ENCODE measurements at places on chromosomes 3 and 15.

- no peak for DNase-seq
Measured at GRCh38 chr3:172329070-172329469, 119.2 kb downstream of the GHSR start.

DNA sequence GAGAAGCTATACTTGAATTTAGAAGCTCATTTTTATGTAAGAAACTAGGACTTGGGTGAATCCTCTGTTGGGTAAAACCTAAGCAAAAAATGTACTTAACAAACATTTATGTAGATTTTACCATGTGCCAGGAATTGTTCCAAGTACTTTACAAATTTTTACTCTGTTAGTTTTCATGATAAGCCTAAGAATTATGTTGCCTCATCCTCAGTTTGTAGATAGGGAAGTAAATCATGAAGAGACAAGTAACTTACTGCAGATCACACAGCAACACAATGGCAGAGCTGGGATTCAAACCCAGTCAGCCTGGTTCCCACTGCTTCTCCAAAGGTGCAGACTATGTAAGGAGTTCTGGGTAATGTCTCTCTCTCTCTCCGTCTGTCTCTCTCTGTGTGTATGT is 169.9 kb downstream of the DIPK2A start:
- no peak for DNase-seq

GRCh38 chr3:141278196-141279076 is 46.8 kb downstream of the PXYLP1 start:
- DNase-seq, result no peak

DNA sequence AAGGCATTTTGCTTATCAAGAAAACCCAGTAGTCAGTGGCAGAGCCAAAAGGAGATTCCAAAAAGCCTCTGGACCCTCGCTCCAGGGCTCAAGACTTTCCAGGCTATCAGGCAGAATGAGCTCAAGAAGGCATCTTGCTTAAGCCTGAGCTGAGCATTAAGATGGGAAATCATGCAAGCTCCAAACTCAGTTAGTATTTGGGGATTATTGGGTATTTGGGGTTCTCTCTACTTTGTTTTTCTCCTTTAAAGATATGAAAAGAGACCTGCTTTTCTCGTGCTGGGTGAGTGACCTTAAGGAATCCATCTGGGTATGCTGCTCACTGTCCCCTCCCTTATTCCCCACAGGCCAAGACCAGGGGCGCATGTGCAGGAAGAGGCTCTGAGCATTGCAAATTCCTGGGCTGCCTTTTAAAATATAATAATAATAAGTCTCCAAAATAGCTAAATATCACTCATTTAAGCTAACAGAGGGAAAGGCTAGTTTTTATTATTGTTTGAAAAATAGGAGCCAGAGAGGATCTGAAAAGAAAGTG is 75.4 kb upstream of the HACD2 start:
- no peak for DNase-seq

DNA sequence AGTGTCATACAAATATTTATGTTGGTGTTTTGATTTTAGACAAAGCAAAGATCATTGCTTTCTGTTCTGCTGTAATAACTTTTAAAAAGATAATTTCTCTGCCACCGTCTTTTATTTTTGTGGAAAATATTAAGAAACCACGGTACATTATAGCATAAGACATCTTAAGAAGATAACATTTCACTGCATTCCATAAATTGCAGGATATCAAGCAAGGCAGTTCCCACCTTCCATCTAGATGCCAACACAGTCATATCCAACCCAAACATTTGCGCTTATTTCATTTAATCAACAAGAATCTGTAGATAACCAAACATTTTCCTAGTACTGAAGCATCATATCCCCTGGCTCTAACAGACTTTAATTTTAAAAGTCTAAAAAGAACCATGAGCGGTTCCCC is 25.1 kb downstream of the ARHGAP31 start:
- DNase-seq, result no peak

DNA sequence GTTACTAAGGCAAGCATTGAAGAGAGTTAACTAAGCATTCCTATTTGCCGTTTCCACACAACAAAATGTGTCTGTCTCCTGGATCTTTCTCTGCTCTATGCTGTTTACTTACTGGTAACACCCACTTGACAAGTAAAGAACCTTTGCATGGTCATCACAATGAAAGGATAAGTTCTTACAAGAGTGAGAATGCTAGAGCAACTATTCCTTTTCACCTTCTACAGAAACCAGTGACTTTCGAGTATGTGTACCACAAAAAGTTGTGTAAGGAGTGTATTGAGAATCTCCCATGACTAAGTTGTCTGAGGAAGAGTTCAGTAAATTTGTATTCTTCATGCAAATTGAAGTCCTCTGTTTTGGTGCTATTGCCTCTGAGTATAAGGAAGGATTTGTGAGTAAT is 10.8 kb downstream of the TIPARP start:
- DNase-seq, result no peak

DNA sequence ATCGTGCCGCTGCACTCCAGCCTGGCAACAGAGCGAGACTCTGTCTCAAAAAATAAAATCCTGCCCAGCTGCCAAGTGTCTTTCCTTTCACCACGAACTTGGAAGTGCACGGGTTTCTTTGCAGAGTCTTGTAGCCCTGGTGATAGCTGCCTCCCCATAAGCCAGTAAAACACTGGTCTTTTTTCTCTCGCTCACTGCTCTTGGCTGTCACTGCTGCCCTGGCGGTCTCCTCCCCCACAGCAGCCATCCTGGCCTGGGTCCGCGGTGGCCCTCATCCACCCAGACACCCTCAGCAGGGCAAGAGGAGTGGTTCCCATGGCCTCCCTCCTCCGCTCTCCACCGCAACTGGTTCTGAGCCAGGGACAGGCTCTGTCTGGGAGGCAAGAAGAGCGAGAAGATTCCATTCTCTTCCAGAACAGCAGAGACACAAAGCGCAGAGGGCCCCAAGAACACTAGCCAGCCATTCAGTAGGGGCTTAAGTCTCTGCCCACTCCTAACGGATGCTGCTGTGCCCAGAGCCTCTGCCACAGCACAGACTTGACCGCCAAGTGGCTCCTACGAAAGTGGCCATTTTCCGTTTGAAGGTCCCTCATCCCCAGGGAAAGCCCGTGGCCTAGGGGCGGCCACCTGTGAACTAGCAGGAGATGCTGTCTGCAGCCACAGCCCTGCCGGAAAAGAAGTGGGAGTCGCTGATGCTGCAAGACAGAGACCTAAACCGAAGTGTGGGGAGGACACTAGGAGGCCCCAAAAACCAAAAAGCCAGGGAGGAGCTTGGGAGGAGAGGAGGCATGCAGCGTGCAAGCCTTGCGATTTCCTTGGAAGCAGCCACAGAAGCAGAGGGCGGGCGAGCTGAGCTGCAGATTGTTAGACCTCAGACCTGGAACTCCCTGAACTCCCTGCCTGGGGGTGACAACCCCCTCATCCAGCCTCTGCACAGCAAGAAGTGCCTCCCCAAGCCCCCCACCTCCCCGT is 44.1 kb downstream of the KLHL25 start:
- DNase-seq, result no peak

Data from stimulated activated CD4-positive, alpha-beta T cell treated with anti-CD3 and anti-CD28 coated beads, Interleukin-1b, Interleukin-23, amount 100 ng/mL, for 24 hours (primary cell).